Karpas-422 (cell line): ENCODE measurements at places on chromosomes 11 and 22. TPM values are rescaled to one million over a fixed set of nuclear protein-coding genes. Genes with fewer than 3 reads are reported as not detected.

Gene NPTXR
- not detected in 2 replicates for total RNA-seq

GRCh38 chr11:134388590-134388989 lies 23.5 kb downstream of the B3GAT1 start:
- no peak overlapping the region for H3K27ac ChIP-seq
- no peak overlapping the region for H3K4me3 ChIP-seq
- no peak for DNase-seq
- H3K27me3 ChIP-seq = no peaks in the 10 kb centered on the region

DNA sequence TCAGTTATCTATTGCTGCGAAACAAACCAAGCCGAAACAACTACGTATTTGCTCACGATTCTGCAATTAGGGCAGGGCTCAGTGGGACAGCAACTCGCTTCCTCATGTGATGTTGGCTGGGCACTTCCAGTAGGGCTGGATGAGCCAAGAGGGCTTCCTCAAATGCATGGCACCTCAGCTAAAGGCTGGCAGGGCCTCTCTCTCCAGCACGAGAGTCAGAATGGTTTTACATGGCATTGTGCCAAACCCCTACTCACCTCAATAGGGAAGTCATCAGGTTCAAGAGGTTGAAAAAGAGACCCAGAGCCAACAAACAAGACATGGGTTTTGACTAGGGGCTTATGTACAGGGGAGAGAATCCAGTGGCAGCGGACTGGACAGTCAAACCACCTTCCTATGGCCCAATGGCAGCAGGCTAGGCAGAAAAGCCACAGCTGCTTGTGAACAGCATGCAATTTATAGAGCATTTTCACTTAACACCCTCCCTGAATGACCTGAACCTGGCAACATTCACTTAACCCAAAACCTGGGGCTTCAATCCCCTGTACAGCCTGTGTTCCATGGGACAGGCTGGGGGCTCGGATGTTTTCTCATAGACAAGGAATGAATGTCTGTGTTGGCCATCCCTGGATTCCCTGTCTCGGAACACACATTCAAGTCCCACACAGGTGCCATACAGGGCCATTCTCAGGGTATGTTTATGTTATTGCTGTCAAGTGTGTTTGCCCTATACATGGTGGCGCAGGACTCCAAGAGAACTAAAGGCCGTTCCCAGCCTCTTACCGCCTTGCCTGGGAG lies 154.2 kb upstream of the NAV2 start:
- no peaks in the 10 kb centered on the region for H3K36me3 ChIP-seq
- H3K27ac ChIP-seq = no peak overlapping the region
- no peak overlapping the region for H3K4me3 ChIP-seq
- DNase-seq = no peak

GRCh38 chr11:27291302-27291889 lies 71.6 kb downstream of the CCDC34 start:
- H3K36me3 ChIP-seq = no peaks in the 10 kb centered on the region
- no peak overlapping the region for H3K4me3 ChIP-seq
- H3K4me1 ChIP-seq = no peaks in the 10 kb centered on the region
- peak; percentile 46 for DNase-seq
- H3K27me3 ChIP-seq = no peaks in the 10 kb centered on the region; the same call in 1 of the 2 replicates
- H3K27ac ChIP-seq = no peak overlapping the region

DNA sequence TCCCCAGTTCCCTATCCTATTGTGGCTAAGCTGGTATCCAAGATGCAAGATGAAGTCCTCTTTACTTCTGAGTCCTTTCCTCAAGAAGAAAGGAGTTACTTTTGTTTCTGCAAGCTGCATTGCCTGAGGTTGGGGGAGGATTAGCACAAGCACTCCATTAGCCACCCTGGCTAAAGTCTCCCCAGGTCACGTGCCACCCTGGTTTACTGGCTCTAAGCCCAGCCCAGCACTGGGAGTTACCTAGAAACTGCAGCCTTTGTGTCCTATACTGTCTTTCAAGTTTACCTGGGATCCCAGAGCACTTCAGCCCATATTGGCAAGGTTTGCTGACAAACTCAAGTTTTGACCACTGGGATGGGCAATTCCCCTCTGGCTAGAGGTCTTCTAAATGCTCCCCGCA lies 78.4 kb upstream of the DBX1 start:
- H3K36me3 ChIP-seq = no peaks in the 10 kb centered on the region
- no peaks in the 10 kb centered on the region for H3K4me1 ChIP-seq
- DNase-seq = no peak

Gene SHISAL1
- total RNA-seq = not detected in 2 replicates

Gene OR56A1
- not detected in 2 replicates for total RNA-seq

- H3K4me1 ChIP-seq = peaks cover 5% of the 10 kb centered on the region; the same call in 1 of the 2 replicates
- no peak overlapping the region for H3K4me3 ChIP-seq
- DNase-seq = no peak
- H3K36me3 ChIP-seq = no peaks in the 10 kb centered on the region
- H3K27ac ChIP-seq = no peak overlapping the region
- H3K27me3 ChIP-seq = no peaks in the 10 kb centered on the region
These were observed 261.7 kb downstream of the TENM4 start for GRCh38 chr11:79179087-79179486.

GRCh38 chr11:92837595-92837994 lies 131.9 kb upstream of the MTNR1B start:
- DNase-seq = no peak
- peaks cover 2% of the 10 kb centered on the region; the same call in 1 of the 2 replicates for H3K27me3 ChIP-seq
- H3K27ac ChIP-seq = no peak overlapping the region
- H3K4me1 ChIP-seq = no peaks in the 10 kb centered on the region
- H3K36me3 ChIP-seq = no peaks in the 10 kb centered on the region
- H3K4me3 ChIP-seq = no peak overlapping the region

Gene HPX
- 0.22 TPM in 1 of 2 replicates, not detected in the other for total RNA-seq

GRCh38 chr11:1157645-1158591 lies at the start of gene MUC5AC:
MUC5AC (plus strand) TSS chr11:1157953; CDS start chr11:1158000, 47 bp downstream.
- no peak for DNase-seq
- H3K36me3 ChIP-seq = no peaks in the 10 kb centered on the region
- H3K27me3 ChIP-seq = no peaks in the 10 kb centered on the region
- H3K4me1 ChIP-seq = no peaks in the 10 kb centered on the region
- H3K4me3 ChIP-seq = no peak within 1 kb of the TSS
- H3K27ac ChIP-seq = no peak within 1 kb of the TSS

Gene FGF3
- total RNA-seq = not detected in 2 replicates

- no peak for DNase-seq
- H3K27me3 ChIP-seq = no peaks in the 10 kb centered on the region
- no peaks in the 10 kb centered on the region for H3K36me3 ChIP-seq
- no peak overlapping the region for H3K4me3 ChIP-seq
These were observed 42.2 kb upstream of the CD44 start for GRCh38 chr11:35096723-35097122.

- no peak overlapping the region for H3K27ac ChIP-seq
- H3K27me3 ChIP-seq = no peaks in the 10 kb centered on the region
- H3K36me3 ChIP-seq = no peaks in the 10 kb centered on the region
- no peak overlapping the region for H3K4me3 ChIP-seq
- H3K4me1 ChIP-seq = no peaks in the 10 kb centered on the region
- no peak for DNase-seq
These were observed 101.1 kb downstream of the GRIK4 start for GRCh38 chr11:120612513-120613263.

- H3K4me1 ChIP-seq = no peaks in the 10 kb centered on the region
- no peak for DNase-seq
- H3K36me3 ChIP-seq = no peaks in the 10 kb centered on the region
- H3K27me3 ChIP-seq = no peaks in the 10 kb centered on the region
- no peak overlapping the region for H3K27ac ChIP-seq
These were observed 219.9 kb upstream of the GRIA4 start for GRCh38 chr11:105389952-105390351.

DNA sequence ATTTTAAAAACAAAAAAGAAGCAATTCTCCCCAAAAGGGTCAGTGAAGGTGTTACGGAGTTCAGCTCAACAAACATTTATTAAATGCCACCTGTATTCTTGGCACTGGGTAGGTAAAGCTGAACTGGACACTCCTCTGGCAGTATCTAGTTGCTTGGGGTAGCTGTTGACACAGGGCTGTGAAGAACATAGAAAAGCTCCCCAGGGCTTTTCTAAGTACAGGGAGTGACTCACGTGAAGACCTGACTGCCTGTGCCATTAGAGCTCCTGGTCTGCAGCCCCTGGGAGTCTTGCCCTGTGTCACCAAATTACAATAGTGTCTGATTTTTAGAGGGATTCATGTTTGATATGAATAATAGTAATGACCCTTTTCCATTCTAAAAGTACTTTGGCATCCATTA lies 43.6 kb downstream of the COA4 start:
- H3K27ac ChIP-seq = no peak overlapping the region
- no peak for DNase-seq
- H3K36me3 ChIP-seq = no peaks in the 10 kb centered on the region
- H3K27me3 ChIP-seq = no peaks in the 10 kb centered on the region

GRCh38 chr11:102476069-102476468 lies 23.5 kb upstream of the TMEM123 start:
- H3K4me1 ChIP-seq = peaks cover 35% of the 10 kb centered on the region
- no peak for DNase-seq
- H3K27me3 ChIP-seq = no peaks in the 10 kb centered on the region
- H3K4me3 ChIP-seq = no peak overlapping the region

DNA sequence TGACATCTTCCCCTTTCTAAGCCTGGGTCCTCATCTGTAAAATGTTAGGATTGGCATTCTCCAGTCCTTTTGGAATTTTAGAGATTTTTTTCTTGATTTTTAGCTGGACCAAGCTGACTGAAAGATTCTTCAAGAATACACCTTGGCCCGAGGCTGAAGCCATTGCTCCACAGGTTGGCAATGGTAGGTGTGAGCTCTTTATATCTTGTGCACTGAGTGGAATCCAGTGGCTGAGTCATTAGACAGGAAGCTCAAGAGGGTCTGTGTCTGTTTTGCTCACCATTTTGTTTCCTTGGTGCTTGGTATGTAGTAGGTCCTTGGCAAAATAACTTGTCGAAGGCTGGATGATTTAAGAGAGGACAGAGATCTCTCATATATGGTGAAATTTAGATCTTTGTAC lies 6.2 kb downstream of the EIF3L start:
- no peak overlapping the region for H3K4me3 ChIP-seq
- no peak overlapping the region for H3K27ac ChIP-seq
- no peaks in the 10 kb centered on the region for H3K27me3 ChIP-seq
- no peak for DNase-seq

Gene UBQLN3
- total RNA-seq = 0.18 and 0.37 TPM in 2 replicates

DNA sequence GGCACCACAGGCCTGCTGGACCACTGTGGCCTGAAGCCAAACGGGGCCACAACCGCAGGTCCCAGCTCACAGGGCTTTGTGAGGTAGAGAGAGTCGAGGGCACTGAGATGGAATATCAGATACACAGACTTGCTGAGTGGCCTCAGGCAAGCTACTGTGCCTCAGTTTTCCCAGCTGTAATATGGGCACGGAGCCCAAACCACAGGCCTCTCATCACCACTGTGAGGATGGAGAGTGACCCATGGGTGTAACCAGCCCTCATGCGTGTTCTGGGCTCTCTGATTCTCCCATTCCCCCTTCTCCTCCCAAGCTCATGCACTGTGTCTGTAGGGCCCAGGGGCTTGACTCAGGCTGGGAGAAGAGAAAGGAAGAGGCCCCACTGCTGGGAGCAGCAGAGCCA lies 4.2 kb downstream of the UNC93B1 start:
- H3K27ac ChIP-seq = no peak overlapping the region
- no peaks in the 10 kb centered on the region for H3K27me3 ChIP-seq
- H3K4me1 ChIP-seq = peaks cover 17% of the 10 kb centered on the region
- no peak for DNase-seq
- no peak overlapping the region for H3K4me3 ChIP-seq
- H3K36me3 ChIP-seq = peaks cover 6% of the 10 kb centered on the region

Gene TUBA8
- total RNA-seq = 1.5 and 3.0 TPM in 2 replicates

DNA sequence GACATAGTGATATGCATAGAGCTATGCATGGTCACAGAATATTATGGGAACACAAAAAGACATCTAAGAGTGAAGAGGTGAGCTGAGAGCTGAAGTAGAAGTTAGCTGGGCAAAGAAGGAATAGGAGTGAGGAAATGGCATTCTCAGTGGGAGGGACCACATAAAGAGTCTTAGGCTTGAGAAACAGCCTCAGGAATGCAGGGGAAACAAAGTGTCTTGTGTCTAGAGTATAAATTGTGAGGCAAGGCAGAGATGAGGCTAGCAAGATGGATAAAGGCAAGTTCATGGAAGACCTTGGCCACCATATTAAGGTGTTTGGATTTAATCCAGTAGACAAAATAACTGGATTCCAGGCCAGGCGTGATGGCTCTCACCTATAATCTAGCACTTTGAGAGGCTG lies 40.6 kb upstream of the CRTAM start:
- no peaks in the 10 kb centered on the region for H3K27me3 ChIP-seq
- no peak overlapping the region for H3K4me3 ChIP-seq
- no peaks in the 10 kb centered on the region for H3K36me3 ChIP-seq
- H3K27ac ChIP-seq = no peak overlapping the region
- DNase-seq = no peak

Gene IZUMO1R
- total RNA-seq = not detected in 2 replicates

GRCh38 chr11:86671531-86672006 lies 847 bp downstream of the ME3 start:
- peaks cover 12% of the 10 kb centered on the region for H3K4me1 ChIP-seq
- no peaks in the 10 kb centered on the region for H3K36me3 ChIP-seq
- no peak overlapping the region for H3K27ac ChIP-seq
- H3K27me3 ChIP-seq = no peaks in the 10 kb centered on the region
- no peak overlapping the region for H3K4me3 ChIP-seq
- DNase-seq = no peak

DNA sequence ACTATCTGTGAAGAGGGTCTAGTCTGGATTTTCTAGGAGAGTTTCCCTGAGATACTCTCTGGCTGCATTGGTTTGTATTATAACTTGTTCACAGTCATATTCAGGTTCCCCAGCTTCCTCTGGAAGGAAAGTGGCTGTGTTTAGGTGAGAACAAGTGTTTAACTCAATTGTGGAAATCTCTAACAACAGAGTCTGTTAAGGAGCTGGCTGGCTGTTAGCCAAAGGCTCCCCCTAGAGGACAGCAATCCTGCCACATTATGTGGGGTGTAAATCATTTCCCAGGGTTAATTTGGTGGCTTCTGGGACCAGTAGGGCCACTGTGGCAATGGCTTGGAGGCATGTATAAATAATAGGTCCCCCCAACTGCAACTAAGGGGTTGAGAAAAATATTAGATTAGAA lies 18.4 kb downstream of the MS4A6E start:
- H3K4me1 ChIP-seq = peaks cover 3% of the 10 kb centered on the region; the same call in 1 of the 2 replicates
- H3K36me3 ChIP-seq = no peaks in the 10 kb centered on the region
- peak; percentile 80 for DNase-seq
- H3K27ac ChIP-seq = no peak overlapping the region

Gene OR6T1
- not detected in 2 replicates for total RNA-seq

GRCh38 chr11:97502201-97502600 lies 1112.4 kb downstream of the JRKL start:
- H3K4me3 ChIP-seq = no peak overlapping the region
- no peaks in the 10 kb centered on the region for H3K4me1 ChIP-seq
- DNase-seq = no peak
- no peaks in the 10 kb centered on the region for H3K36me3 ChIP-seq
- H3K27ac ChIP-seq = no peak overlapping the region

GRCh38 chr11:9177438-9178091 lies 86.2 kb upstream of the SCUBE2 start:
- no peaks in the 10 kb centered on the region for H3K27me3 ChIP-seq
- H3K27ac ChIP-seq = no peak overlapping the region
- no peak for DNase-seq
- no peaks in the 10 kb centered on the region for H3K36me3 ChIP-seq
- H3K4me1 ChIP-seq = no peaks in the 10 kb centered on the region
- H3K4me3 ChIP-seq = no peak overlapping the region
